Bronchial epithelial cell (primary cell): ENCODE measurements at places on chromosomes 6 and 20.

DNA sequence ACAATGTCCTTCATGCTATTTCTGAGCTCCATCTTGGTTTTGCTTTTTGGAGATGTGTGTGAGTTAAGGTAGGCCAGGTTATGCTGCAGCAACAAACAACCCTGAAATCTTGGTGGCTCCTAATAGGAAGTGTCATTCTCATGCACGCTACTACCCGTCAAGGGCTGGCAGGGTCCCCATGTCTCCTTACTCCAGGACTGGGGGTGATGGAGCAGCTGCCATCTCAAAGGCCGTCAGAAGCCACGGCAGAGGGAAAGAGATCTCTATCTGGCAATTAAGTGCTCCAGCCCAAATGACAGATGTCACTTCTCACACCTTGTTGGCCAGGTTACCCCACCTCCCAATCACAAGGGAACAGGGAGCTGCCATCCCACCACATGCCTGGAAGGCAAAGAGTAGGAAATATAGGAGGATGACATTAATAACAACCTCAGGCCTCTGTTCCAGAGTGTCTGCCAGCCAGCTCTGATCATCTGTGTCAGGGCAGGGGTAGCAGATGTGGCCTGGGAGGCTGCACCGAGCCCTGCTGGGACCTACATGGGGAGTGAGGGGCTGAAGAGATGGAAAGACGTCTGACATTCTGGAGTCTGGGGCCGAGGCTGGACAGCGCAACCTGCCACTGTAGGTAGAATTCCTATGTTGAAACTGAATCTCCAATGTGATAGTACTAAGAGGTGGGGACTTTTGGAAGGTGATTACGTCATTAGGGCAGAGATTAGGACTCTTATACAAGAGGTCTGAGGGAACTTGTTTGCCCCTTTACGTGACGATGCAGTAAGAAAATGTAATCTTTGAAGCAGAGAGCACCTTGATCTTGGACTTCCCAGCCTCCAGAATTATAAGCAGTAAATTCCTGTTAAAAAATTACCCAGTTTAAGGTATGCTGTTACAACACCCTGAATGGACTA, 4.8 kb upstream of the SDCBP2 start:
- no peak for DNase-seq

- DNase-seq: no peak
These were observed 24.9 kb upstream of the IRF4 start for GRCh38 chr6:366389-367297.

DNA sequence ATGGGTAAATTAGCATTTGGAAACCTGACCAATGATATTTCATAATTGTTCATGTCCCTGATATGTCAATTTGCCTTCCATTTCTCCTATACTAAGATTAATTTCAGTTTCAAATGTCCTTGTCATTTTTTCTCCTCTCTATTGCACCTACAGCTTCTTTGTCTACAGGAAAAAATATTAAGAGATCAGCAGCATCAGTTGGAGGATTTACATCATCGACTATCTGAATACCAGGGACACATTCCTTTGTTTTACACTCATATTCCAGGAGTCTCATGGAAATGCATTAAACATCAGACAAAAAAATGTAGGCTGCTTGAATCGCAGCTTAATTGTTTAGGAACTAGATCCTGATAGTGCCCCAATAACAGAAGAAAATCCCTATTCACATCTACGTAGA, 188.2 kb downstream of the PRKN start:
- DNase-seq: no peak

DNA sequence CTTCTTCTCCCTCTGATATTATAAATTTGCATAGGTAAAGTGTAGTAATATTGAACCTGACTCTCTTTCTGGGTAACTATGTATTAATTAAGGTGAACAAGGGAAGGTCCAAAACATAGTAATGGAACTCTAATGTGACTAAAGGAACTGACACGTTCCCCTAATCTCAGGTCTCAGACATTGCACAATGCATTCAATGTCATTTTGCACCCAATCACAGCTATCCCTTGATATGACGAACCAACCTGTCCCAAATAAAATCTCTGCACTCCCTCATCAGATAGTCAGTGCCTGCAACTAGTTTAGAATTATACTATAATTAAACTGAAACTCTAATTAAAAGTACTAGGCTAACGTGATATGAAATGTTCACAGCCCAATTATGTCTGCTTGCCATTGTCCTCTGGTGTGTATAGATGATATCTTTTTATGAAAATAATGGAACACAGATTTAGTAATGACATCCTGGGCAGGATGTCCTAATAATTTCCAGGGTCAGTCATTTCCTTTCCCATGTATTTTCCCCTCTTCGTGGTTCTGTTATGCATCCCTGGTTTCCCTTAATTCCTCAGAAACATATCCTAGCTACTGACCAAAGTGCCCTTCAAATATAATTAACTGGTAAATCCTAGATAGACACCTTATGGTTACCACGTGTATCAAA, 36.8 kb downstream of the PTPRK start:
- DNase-seq: no peak

DNA sequence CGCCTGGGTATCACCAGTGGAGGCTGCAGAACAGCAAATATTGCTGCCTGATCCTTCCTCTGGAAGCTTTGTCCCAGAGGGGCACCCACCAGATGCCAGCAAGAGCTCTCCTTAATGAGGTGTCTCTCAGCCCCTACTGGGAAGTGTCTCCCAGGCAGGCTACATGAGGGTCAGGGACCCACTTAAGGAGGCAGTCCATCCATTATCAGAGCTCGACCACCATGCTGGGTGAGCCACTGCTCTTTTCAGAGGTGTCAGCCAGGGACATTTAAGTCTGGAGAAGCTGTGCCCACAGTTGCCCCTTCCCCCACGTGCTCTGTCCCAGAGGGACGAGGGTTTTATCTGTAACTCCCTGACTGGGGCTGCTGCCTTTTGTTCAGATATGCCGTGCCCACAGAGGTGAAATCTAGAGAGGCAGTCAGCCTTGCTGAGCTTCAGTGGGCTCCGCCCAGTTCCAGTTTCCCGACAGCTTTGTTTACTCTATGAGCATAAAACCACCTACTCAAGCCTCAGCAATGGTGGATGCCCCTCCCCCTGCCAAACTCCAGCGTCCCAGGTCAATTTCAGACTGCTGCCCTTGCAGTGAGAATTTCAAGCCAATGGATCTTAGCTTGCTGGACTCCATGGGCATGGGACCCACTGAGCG, 25.9 kb upstream of the AIG1 start:
- peak; percentile 37 for DNase-seq

DNA sequence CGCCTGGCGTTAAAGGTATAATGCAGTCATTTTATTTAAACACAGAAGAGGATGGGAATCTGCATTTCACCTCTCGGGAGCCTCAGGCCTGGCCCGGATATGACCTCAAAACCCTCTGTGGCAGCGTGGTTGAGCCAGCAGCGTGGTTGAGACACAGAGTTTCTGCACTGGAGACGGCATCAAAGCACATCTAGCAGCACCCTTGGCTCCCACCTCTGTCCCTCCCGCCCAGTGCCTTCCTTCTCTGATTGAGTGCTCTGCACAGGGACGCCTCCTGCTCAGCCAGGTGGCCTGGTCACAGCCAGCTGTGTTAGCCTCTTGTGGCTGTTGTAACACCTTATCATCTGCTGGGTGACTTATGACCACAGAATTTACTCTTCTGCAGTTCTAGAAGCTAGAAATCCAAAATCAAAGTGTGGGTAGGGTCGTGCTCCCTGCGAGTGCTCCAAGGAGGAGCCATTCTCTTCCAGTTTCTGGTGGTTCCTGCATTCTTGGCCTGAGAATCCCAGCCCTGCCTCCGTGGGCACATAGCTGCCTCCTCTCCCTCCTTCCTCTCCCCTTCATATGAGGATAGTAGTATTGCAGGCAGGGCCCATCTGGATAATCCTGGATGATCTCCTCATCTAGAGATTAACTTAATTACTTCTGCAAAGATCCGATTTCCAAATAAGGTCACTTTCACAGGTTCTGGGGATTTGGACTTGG, 156.7 kb downstream of the SYCP2 start:
- DNase-seq: no peak

DNA sequence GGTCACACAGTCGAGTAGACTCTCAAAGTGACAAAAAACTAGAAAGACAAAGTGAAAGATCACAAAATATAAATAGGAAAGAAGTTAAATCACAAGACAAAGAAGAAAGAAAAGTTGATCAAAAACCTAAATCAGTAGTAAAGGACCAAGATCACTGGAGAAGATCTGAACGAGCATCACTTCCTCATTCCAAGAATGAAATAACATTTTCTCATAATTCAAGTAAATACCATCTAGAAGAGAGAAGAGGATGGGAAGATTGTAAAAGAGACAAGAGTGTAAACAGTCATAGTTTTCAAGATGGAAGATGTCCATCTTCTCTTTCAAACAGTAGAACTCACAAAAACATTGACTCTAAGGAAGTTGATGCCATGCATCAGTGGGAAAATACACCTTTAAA, 31.6 kb upstream of the GJA10 start:
- no peak for DNase-seq

- DNase-seq: no peak
These were observed 160.9 kb downstream of the FRK start for GRCh38 chr6:115899730-115900282.

GRCh38 chr20:14828459-14828858, 491.0 kb upstream of the FLRT3 start:
- DNase-seq: no peak

DNA sequence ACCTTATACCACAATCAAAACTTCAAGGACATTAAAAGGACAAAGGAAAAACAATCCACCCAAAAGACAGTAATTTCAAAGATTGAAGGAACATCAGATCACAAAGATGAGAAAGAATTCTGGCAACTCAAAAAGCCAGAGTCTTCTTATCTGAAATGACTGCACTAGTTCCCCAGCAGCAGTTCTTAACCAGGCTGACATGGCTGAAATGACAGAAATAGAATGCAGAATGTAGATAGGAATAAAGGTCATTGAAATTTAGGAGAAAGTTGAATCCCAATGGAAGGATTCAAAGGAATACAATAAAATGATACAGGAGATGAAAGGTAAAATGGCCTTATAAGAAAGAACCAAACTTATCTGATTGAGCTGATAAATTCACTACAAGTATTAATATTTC, 231.4 kb downstream of the CD109 start:
- DNase-seq: no peak

GRCh38 chr20:59782986-59783640, 150.3 kb downstream of the SYCP2 start:
- peak; percentile 41 for DNase-seq

DNA sequence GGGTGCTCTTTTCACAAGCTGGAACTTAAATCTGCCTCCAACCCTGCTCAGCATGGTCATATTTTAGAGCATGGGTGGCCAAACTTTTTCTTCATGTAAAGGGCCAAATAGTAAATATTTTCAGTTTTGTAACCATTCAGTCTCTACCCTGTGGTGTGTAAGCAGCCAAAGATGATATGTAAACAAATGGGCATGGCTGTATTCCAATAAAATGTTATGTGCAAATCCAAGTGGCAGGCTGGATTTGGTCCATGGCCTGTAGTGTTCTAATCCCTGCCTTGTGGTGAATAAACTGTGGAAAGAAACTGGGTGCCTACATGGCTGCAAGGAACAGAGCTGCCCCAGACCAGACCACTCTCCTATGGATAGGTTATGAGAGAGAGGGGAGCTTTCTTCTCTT, 32.7 kb downstream of the OGFRL1 start:
- DNase-seq: no peak

DNA sequence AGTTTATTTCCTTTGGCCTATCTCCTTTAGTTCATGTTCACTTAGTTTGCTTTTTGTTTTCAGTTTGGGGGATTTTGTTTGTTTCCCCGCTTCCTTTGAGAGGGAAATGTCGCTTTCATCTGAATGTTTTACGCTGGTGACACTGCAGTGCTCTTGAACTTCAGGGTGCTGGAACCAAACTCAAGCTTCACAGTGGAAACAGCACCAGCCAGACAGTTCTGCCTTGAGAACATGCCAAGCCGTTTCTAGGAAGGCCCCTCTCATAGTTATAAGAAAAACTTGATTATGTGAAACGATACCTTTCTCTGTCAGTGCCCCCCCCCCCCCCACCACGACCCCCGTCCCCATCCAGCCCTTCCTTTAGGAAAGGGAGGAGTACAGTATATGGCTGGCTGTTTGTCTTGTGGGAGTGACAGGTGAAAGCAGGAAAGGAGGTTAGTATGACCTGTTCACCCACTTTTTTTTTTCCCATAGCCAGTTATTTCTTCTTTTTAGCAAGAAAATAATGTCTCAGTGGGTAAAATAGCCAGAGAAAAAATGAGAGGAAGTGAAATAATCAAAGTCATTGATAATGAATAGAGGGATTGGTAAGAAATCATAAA, 130.1 kb downstream of the LRRC1 start:
- DNase-seq: no peak

GRCh38 chr20:45014671-45015415, 48.5 kb downstream of the STK4 start:
- no peak for DNase-seq

DNA sequence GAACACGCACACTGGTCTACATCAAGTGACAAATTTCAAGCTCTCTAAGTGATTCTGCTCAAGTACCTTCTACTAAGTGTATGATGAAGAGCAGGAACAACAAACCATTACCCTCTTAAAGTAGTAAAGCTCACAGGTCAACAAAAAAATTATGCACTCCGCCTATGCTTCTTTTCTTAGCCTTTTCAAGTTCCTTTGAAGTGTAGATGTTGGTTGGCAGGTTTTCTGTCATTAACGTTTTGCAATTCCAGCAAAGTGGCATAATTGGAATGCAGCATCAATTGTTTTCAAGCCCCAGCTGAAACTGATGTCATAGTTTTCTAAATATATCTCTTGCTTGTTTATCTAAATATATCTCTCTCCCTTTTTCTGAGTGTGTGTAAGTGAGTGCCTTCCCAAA, 396.9 kb upstream of the EYS start:
- DNase-seq: no peak

GRCh38 chr20:53828088-53828681, 234.5 kb upstream of the ZNF217 start:
- peak; percentile 97 for DNase-seq

- DNase-seq: no peak
These were observed 65.8 kb upstream of the SLC22A1 start for GRCh38 chr6:160055813-160056212.

DNA sequence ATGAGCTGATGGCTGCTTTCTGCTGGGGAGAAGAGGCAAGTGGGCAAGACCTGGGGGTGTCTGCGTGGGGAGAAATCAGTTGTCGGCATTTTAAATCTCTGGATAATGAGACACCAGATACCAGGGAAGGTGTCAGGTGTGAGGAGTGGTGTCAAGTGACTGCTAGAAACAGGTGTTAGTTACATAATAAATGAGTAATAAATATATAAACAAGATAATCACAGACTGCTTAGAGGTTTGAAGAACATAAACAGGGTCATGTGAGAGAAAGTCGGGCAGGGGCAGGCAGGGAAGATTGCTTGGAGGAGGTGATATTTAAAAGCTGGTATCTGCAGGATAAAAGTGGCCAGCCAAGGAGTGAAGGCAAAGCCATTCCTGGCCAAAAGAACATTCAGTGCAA, 87.2 kb upstream of the RIN2 start:
- DNase-seq: no peak
